ENCODE measurements at places on chromosomes 6 and 20.

DNA sequence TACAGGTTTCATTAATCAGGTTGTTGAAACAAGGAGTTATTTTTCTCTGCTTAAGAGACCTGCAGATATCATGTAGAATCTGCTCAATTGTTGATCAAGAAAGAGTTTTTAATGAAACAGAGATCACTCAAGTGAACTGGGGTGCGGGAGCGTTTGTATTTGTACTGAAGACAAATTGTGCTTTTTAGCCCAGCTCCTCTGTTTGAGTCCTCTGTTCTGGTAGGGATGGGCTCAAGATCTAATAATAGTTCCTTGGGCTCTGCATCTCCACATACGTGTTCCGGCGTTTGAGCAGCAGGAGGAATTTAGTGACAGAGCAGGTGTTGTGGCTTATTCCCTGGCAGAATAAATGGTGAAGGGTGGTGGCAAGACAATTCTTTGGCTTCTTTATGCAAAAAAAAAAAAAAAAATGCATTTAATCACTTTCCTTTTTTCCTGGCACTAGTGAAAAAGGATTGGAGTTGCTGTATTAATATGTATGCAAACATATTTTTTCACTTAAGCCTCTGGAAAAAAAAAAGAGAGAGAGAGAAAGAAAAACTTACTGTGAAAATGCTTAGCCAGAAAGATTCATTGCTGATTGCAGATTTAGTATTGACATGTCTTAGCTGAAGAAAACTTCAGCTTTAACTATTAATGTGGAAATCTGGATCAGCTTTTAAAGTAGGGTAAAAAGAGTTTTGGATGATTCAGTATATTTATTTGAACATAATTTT, 4.0 kb downstream of the CITED2 start:
- DNase-seq, result no peak

DNA sequence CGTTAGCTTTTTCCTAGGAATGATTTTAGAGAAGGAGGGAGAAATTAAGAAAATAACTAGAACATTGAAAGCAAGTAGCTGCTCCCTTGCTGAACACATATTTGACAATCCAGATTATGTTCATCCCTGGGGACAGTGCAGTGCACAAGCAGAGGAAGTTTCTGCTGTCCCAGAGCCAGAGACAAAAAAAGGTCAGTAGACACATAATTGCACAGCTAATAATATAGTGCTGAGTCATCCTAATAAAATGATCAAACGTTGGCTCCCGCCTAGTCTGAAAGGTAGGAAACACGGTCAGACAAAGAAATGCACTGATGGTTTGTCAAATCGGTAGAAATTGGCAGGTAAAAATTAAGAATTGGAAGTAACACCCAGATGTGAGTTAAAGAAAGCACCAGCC, 21.7 kb upstream of the SSTR4 start:
- no peak for DNase-seq

DNA sequence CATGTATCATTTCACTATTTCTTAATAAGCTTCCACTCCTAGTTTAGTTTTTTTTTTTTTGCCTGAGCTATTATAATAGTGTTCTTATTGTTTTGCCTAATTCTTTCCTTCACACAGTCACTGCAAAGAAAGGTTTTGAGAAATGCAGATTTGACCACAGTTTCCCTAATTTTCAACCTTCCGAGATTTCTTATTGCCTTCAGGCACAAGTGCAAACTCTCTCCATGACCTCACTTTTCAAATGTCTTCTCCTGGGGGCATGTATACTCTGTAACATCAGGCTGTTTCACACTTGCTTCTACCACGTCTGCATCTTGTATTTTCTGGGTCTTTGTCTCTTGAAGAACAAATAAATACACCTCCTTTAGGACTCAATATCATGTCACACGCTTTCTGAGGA, 339.0 kb upstream of the CITED2 start:
- no peak for DNase-seq

GRCh38 chr6:112504621-112505020, 157.5 kb downstream of the RFPL4B start:
- no peak for DNase-seq

DNA sequence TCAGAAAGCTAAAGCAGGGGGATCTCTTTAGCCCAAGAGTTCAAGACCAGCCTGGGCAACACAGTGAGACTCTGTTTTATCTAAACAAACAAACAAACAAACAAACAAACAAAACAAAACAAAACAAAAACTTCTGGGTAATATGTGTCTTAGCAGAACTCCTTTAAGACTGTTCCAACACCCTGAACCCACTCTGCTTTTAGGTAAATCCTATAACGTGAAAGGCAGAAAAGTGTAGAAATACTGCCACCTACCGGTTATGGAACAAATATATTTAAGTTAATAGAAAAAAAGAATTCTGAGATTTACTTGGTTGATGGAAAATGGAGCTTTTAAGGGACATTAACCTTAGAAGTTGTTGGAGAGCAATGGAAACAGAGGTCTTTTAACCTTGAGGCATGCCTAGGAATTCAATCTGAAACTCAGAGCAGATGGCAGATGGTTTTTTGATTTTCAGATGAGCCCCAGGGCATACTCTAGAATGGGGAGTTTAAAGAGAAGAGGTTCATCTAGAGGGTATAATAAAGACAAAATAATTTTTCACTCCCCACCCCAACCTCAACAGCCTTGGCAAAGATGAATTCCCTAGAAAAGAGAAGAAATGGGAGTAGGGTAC, 38.5 kb downstream of the SOD2 start:
- DNase-seq, result no peak

- no peak for DNase-seq
These were observed 18.6 kb downstream of the FYN start for GRCh38 chr6:111854683-111855082.

DNA sequence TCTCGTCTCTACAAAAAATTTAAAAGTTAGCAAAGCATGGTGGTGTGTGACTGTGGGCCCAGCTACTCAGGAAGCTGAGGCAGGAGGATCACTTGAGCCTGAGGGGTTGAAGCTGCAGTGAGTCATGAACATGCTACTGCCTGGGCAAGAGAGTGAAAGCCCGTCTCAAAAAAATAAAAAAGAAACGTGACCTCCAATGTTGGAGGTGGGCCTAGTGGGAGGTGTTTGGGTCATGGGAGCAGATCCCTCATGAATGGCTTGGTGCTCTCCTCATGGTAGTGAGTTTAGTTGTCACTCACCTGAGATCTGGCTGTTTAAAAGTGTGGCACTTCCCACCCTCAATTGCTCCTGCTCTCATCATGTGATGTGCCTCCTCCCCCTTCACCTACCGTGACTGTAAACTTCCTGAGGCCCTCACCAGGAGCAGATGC, 24.3 kb downstream of the RBL1 start:
- DNase-seq, result peak; percentile 18

GRCh38 chr6:36386495-36387439, 702 bp downstream of the ETV7 start:
- DNase-seq, result no peak

DNA sequence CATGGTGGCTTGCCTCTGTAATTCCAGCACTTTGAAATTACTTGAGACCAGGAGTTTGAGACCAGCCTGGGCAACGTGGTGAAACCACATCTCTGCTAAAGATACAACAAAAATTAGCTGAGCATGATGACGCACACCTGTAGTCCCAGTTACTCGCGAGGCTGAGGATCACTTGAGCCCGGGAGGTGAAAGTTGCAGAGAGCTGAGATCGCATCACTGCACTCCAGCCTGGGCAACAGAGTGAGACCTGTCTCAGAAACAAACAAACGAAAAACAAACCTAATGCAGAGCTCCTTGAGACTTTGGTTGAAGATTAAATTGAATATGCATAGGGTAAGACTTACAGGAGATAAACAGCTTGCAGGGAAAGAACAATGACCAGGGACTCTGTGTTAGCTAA, 80.8 kb downstream of the SCAF8 start:
- DNase-seq, result no peak

DNA sequence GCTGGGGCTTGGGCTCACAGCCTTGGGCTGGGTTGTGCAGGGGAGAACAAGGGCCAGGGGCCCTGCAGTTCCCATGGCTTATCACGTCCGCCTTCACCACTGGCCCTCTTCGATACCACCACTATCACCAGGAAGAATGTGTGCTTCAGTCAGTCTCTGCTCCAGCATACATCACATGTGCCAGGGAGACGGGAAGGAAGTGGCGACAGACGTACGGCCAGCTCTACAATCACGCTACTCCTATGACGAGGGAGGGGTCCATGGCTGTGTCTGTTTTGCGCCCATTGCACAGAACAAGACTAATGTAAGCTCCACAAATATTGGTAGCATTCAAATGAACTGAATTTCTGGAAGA, 72.1 kb downstream of the TRAM2 start:
- no peak for DNase-seq

GRCh38 chr6:21529431-21529830, 64.1 kb upstream of the SOX4 start:
- DNase-seq, result no peak

- DNase-seq, result no peak
These were observed at the start of gene SLC35D3 for GRCh38 chr6:136921936-136922684. SLC35D3 (plus strand) TSS chr6:136922301; CDS start chr6:136922429, 128 bp downstream.

- DNase-seq, result no peak
These were observed 57.8 kb upstream of the NKAIN2 start for GRCh38 chr6:123745895-123746294.

DNA sequence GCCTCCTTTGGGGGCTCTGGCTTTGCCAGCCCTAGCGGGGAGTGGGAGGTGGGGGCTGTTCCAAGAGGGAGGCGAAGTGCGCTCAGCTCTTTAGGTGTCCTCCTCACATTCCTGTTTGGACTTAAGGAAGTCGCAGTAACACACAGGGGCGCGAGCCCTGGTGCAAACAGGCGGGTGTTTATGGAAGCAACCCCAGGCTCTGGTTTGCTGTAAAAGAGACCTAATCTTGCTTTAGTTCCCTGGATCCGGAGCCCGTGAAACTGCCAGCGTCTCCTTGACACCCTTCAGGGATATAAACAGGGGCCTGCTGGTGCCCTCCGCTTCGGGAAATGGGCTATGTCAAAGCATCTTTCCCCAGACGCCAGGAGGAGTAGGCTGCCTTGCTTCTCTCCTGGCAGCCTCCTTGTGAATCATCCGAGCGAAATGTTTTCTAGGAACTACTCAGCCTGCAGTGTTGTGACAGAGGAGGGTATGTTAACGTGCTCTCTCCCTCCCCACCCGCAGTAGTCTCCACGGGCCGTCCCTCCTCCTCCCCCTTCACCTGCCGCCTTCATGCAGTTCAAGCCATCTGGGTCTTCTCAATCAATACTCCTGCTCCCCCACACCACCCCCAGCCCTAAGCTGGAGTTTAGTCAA, 168.0 kb upstream of the LRFN2 start:
- DNase-seq, result no peak

DNA sequence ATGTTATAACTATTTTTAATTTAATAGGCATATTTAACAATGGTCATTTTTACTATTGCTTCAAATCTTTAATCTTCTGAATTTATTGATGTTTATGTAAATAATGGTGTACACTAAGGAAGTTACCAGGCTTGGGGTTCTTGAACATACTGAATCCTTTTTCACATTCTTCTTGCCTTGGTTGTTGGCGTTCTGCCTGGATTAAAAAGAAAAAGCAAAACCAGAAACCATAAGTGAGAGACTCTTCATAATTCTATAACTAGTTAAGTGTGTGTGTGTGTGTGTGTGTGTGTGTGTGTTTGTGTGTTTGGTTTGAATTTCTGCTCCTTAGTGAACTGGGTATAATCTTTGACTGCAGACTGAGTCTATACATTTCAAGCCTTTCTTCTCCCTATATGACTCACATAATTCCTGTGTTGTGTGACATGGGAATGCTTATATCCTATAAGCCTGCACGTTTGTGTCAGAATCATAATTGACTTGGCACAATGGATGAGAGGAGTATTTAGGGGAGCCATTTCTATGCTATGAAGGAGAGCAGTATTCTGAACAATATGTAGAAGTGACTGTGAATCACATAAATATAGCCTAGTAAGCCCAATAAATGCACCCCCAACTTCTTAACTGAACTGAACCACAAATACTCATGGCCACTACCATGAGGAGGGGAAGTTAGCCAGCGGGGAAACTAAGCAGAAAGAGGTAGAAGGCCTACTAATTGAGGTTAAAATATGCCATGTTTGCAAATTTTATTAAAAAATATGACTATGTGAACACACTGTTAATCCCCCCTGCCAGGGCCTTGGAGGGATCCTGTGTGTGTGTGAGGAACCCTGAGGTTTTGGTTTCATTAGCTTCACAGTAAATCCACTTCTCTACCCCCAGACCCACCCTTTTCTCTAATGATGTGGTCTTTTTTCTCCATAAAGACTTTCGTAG, 425.5 kb downstream of the BCKDHB start:
- no peak for DNase-seq

DNA sequence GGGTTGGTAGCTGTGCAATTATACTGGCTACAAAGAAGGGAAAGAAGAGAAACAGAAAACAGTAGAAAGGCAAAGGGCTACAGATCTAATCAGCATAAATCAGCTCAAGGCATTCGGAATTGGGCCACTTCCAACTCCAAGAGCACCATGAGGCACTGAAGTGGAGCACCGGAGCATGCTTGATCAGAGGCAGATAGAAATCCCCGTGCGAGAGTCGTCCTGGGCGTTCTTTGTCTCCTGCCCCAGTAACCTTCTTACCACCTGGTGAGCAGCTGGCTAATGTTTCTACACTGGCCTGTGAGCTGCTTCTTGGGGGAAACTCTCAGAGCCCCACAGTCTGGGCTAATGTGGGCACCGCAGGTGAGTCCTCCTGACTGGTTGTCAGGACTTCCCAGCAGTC, 16.7 kb downstream of the NEDD9 start:
- no peak for DNase-seq

GRCh38 chr20:59752704-59753460, 148.5 kb downstream of the PHACTR3 start:
- DNase-seq, result no peak

DNA sequence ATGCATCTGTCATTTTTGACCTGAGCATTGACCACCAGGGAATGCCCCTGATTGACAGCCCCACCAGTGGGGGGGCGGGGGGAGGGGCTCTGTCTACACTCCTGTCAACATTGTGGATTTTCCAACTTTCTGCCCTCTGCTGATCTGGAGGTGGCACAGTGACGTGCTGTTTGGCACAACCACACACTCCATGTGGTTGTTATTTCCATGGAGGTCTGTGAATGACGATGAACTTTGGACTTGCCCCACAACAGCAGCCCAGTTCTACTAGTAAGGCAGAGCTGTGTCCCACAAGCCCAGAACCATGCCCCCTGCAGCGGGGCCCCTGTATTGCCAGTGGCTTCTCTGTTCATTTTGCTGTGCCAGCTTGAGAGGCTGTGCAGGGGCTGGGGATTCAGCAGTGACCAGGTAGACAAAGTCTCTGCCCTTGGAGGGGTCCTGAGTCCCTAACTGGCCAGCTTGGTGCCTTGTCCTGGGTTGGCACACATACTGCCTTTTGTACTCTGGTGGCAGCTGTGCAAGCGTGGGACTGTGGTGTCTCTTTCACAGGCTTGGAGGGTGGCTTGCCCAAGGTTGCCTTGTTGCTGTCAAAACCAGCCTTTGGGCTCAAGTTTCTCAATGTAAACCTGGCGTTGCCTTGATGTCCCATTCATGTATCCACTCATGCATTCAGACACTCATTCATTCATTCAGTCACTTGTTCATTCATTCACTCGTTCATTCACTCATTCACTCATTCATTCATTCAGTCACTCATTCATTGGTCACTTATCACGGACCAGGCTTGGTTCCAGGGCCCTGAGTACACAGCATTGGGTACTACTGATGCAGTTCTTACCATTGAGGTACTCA, 108.5 kb downstream of the SYCP2 start:
- DNase-seq, result no peak

- no peak for DNase-seq
These were observed 159.8 kb downstream of the TFAP2C start for GRCh38 chr20:56788671-56789610.

All from activated T-helper 1 cell treated with anti-CD3 and anti-CD28 coated beads, Interleukin-12 subunit alpha, Interleukin-12 subunit beta, Interleukin-2, Interleukin-4 antibody, amounts not matched to agents 30 ng/mL and 10 ng/mL and 1 ng/mL, durations not matched to agents 14 hours and 24 hours and 36 hours (primary cell).